ENCODE measurements at places on chromosomes 5 and 9.

GRCh38 chr5:175159956-175160355 lies 284.0 kb downstream of the DRD1 start:
- no peak for DNase-seq

DNA sequence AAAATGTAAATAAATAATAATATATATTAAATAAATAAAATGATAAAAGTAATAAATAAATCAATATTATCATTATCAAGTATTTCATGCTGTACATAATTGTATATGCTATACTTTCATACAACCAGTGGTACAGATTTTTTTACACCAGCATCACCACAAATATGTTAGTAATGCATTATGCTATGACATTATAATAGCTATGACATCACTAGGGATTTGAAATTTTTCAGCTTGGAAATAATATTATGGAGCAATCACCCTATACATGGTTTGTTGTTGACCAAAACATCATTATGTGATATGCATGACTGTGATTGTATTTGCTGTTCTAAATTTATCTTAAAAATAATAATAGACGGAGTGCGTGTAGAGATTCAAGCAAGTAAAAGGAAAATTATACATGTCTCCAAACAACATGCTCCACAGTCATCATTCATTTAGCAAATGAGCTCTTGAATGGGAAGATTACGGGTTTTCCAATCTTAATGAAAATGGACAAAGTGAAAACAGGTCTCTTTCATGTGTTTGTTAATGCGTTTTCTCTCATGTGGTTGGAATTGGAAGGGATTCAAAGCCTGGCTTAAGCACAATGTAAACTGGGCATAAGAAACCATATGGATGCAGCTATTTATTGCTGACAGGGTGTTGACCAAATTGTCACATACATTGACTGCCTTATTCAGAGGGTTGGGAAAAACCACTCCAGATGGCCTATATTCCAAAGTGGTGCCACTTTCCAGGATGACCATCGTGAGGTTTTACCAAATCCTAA lies 643.0 kb upstream of the RGMB start:
- no peak for DNase-seq

DNA sequence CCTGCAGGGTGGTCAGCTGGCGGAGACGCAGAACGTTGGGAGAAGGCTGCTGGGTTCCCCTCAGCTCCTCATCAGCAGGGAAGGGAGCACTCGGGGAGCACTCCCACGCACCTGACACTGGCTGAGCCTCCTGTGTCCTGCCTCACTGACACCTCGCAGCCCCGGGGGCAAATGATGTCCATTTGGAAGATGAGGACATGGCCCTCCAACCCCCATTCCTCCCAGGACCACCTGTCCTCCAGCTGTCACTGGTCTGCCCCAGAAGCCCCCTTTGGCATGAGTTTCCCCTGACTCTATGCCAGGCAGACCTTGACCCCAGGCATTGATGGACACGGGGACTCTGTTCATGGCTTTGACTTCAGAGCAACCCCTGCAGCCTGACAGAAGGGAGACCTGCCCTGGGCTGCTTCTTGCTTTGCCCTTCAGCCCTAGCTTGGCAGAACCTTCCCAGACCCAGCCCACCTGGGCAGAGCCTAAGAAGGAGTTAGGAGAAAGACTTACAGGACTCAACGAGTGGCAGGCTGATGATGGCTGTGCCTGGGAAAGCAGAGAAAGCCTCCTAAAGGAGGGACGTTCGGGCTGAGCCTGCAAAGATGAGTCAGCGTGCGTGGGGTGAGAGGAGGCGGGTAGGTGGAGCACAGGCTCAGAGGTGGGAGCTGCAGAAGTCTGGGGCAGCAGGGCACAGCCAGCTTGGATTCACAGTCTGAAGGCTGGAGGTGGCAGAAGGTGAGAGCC lies 90.6 kb downstream of the LMX1B start:
- DNase-seq: peak; percentile 66

- DNase-seq: no peak
Observed at GRCh38 chr5:172630482-172630881, 10.6 kb upstream of the NEURL1B start.

- no peak for DNase-seq
Observed at GRCh38 chr5:22500556-22500955, 352.6 kb downstream of the CDH12 start.

- DNase-seq: no peak
Observed at GRCh38 chr5:52920929-52921328, 68.2 kb upstream of the ITGA2 start.

DNA sequence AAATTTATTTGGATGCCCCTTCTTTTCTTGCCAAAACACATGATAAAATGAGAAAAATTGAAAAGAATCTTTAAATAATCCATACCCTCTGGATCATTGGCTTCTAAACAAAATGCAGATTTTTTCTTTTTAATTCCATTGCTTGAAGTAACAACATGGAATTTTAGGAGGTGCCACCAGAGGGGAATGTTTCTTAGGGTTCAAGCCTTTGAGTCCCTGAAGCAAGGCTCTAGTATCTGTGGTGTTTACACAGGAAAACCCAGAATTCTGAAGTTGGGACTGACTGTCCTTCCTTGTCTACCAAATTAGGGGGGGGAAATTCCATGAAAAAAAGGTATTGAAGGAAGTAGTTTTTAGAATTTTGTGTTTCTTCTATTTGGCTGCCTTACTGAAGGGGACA lies 69.4 kb downstream of the LMNB1 start:
- DNase-seq: no peak

- peak; percentile 92 for DNase-seq
Observed at GRCh38 chr9:1050125-1050895, at the start of gene DMRT2. TSS of gene DMRT2 (plus strand) at chr9:1050357. CDS start at chr9:1051614, 1,257 bp downstream.

DNA sequence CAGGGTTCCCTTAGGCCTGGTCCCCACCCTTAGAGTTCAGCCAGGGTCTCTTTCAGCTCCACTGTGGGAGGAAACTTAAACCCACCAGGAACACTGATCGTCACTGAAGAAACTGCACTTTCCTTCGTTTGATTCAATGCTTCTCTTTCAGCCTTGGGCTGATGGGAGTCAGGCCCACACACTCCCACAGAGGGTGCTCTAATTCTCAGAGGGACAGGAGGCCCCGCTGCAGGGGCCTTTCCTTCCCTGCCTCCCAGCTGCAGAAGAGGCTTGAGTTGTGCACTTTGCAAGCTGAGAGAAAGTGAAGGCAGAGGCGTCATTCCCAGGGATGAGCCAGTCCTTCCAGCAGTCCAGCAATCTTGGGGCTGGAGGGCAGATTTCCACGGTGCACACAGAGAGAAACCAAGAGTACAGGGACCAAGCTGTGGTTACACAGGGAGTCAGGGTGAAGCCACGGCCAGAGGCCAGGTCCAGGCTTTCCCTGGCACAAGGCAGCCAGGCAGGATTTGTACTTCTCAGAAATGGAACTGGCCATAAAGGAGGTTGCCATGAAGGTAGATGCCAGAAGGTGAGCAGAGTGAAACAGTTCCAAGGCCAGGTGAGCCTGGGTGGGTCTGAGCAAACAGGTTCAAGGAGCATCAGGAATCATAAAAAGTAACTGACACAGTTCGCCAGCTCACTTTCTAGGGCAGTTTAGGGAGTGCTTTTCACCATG lies 10.4 kb upstream of the GLIPR2 start:
- DNase-seq: no peak

- no peak for DNase-seq
Observed at GRCh38 chr5:8934455-8934854, 611.4 kb downstream of the SEMA5A start.

- DNase-seq: no peak
Observed at GRCh38 chr5:147887026-147887627, 8.6 kb downstream of the SCGB3A2 start.

DNA sequence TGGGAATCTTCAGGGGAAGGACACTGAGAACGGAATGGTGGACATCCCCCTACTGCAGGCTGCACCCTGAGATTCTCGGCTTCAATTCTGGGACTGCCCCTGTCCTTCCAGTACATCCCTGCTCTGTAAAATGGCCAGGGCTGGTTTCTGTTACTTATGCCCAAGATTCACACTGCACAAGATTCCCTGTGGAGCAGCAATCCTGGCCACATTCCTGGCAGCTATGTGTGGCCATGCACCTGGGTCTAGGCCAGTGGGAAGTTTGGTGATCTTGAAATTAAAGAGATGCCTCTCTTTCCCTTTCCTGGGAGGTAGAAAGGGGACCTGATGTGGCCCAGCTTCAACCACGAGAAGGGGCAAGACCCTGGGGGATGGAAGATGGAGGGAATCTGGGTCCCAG lies 27.6 kb downstream of the WHRN start:
- DNase-seq: no peak

DNA sequence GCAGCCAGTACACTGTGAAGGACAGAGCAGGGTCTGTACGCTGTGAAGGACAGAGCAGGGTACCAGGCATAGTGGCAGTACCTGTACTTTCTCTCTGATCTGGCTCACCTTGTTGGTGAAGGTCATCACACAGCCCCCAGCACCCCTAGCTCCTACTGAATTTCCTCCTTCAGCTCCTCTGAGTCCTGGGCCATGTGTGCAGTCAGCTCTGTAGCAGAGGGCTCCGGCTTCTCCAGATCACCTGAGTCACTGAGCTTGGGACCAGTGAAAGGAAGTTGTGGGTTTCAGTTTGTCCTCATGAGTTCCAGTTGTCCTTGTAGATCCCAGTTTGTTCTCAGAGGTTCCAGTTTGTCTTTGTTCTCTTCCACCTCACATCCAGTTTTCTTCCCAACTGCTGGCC lies 5.5 kb downstream of the NUDT2 start:
- DNase-seq: no peak

All from upper lobe of right lung (tissue), 1 donor.